ENCODE measurements at places on chromosomes 4 and X. TPM values are rescaled to one million over a fixed set of nuclear protein-coding genes. Genes with fewer than 3 reads are reported as not detected.

TCP11X2 gene
- total RNA-seq: 0.40 TPM

F8A3 gene
- 0.88 TPM for total RNA-seq

SERPINA7 gene
- not detected for total RNA-seq

GRCh38 chrX:108224727-108225621, 133.4 kb downstream of the ATG4A start:
- peak; percentile 43 for DNase-seq

DNA sequence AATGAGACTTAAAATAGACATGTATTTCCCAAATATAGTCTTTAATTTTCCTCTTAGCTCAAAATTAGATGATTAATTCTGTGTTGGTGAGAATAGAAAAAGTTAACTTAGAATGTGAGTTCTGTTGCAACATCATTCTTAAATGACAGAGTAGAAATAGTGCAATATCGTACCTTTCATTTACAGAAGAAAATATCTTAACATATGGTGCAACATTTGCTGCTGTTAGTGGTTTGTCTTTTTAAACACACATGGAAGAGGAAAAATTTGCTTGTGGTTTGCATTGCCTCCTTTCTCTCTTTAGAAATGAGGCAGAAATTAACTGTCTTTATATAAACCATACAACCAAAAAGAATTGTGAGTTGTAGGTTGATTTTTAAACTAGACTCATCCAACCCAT, 39.3 kb upstream of the FHDC1 start:
- no peak for DNase-seq

DNA sequence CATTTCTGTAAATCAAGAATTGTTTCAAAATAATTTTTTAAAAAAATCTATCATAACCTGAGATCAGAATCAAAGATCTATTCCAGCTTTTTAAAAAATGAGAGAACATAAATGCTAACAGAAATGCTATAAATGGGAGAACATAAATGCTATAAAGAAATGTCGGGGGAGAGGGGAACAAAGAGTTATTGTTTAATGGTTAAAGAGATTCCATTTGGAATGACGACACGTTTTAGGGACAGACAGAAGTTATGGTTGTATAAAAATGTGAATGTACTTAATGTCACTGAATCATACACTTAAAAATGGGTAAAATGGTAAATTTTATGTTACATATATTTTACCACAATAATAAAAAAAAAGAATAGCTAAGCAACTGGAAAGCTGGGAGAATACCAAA, 127.1 kb downstream of the ATRX start:
- no peak for DNase-seq

- DNase-seq: no peak
Observed at GRCh38 chrX:44036336-44036735, 63.1 kb upstream of the NDP start.

DNA sequence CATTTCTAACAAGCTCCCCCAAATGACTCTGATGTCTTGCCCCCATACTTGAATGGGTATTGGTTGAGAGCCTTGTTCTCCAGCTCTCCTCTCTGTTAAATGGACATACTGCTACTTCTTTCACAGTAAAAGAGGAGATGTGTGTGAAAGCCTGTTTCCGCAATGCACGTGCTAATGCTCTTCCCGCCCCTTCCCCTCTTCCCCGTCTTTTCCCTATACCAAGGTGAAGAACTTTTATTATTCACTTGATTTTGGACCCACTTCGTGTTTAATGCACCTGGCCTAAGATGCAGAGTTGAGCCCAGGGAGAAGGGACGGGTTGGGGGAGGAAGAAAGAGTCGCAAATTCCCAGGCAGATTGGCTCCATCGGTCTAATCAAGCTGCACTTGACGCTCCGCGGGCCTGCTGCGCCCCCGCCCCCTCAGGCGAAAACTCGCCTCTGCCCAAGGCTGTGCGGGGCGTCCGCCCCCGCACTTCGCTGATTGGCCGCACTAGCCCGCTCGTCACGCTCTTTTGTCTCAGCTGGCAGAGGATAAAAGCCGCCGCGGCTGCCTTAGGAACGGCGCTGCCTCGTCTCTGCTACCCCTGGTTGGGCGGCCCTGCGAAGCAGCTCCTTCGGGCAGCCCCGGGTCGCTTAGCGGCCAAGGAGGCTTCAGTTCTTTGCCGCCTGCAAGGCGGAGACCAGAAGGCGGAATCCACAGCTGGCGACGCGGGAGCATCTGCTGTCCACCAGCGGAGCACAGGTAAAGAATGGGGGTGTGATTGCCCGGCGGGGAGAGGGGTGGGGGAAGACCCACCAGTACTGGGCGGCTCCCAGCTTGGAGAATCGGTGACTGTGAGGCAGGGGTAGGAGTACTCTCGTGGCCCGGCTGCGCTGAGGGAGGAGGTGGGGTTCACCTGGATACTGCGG, at the start of gene ZCCHC12:
Gene ZCCHC12 (plus strand): TSS at position 562 of the 910 bp plus-strand sequence. CDS start 1,421 bp downstream, outside the sequence.
- DNase-seq: peak; percentile 92

DNA sequence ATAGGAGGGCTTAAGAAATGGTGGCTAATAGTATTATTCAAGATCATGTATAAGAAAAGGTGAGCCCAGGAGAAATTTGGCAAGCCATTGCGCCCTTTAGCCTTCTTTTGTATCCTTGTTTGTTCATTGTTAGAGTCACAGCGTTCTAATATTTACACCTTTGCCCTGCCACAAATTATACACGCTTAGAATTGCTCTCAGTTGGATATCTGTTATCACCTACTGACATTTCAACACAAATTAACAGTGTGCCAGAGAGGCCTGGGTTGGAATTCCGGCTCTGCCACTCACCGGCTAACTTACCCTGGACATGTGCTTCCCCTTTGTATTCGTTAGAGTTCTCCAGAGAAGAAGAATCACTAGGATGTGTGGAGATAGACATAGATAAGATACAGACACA, 148.7 kb upstream of the KIT start:
- DNase-seq: no peak

GRCh38 chr4:180610324-180610723, 1632.9 kb upstream of the TENM3 start:
- no peak for DNase-seq

DNA sequence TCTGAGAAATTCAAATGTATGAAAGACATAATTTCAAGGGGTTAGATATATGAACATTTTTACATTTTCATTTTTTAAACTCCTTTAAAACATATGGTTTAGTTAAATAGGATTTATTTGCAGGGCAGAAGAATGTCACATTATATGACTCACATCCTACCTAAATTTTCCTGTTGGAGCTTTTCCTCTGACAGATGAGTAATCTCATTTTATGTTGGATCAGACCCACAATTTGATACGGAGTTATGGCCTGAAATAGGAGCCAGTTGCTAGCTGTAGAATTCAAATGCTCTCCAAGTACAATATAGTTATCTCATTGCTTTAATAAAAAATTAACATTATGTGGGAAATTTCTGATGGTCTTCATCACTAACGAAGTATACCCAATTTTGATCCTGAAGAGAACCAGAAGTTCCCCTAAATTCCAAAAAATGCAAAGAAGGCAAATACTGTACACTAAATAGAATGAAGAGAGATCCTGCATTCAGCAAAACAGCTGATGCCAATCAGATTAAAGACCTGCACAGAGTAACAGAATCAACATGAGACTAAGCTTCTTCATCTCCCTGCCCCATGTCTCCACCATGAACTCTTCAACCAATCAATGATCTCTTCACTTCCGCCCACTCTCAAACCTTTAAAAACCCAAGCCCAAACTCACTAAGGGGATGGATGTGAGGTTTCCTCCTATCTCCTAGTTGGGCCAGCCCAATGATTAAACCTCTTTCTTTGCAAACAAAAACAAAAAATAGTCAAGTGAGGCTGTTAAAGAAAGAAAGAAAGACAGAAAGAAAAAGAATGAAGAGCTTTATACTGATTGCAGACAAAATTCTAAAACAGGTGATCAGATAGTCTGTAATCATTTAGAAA, 10.9 kb upstream of the EXOSC9 start:
- no peak for DNase-seq

- DNase-seq: no peak
Observed at GRCh38 chr4:99816545-99817308, at the start of gene DAPP1. TSS of gene DAPP1 (plus strand) at chr4:99816827. CDS start at chr4:99816914, 87 bp downstream.

DNA sequence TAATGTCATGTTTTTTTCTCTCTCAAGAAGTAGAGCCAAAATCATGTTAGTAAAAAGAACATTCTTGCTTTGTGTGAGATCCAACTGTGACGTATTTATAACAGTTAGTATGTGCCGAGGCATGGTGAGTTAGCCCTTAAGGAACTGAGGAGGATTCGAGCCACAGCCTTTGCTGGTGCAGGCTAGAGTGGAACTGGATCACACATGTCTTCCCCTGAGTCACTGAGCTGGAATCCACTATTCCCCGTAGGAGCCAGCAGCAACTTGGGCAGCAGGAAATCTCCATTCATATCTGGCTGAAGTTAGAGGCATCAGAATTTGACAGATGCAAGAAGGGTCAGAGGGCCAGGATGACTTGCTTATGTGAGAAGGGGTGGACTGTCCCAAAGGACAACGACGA, 144.6 kb upstream of the KIT start:
- DNase-seq: no peak

DNA sequence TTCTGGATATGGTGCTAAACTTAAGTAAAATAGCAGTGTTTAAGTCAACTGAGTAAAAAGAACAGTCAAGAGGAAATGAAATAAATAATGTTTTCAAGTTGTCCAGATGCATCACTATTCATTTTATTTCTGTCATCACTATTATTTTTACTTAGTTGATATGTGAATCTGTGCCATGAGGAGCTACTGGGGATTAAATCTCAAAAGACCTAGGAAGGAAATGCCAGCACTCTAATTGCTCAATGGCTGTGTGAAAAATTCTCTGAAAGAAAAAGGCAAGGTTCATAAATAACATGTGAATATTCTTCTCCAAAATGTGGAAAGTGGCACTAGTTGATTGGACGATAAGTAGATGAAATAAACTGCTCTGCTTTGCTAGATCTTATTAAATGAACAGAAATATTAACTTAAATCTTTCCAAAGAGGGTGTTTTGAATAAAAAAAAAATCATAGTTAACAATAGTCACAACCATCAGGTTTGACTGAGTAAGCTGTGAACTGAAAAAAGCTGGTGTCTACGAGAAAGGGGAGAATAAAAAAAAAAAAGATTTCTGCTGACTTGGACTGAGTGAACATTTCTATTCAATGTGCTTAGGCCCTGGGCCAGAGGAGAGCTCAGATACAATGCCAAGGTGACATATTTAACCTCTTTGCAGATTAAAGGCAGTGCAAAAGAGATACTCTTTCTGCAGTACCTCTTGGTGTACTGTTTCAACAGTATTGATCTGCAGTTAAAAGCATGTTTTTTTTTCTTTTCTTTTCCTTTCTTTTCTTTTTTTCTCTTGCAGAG, 1.6 kb downstream of the SPARCL1 start:
- DNase-seq: peak; percentile 68

- DNase-seq: no peak
Observed at GRCh38 chr4:94722748-94723147, 35.0 kb upstream of the BMPR1B start.

DNA sequence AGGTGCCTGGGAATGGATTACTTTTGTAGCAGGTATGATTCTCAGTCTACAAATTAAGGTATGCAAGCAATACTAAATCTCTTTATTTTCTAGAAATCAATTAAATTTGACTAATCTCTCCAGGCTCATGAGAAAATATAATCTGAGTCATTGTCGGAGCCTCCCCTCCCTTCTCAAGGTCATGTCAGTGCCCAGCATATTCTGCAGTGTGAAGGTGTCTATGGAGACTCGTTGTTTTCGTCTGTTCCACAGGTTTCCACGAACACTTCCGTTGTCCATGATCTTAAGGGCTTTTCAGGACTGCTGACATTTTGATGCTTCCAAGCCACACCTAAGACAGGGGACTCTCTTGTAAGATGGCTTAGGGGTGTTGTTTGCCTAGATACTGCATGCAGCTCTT, 56.6 kb upstream of the SCOC start:
- DNase-seq: no peak

DNA sequence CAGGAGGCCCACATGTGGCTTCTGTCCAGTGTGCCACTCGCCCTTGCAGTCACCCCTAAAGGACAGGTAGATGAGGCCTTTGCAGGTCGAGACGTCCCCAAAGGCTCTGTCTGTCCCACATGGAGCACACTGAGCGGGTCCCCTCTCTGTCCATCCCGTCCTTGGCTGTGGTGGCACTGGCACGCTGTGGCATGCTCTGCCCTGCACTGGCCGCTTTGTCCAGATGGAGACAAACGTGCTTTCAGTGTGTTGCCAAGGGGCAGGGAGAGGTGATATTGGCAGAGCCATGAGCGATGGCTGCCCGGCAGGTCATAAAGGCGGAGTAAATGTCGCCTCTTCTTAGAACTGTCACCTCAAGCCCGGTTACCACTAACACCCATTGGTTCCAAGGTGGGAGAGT, 86.9 kb upstream of the CLDN34 start:
- DNase-seq: no peak

- no peak for DNase-seq
Observed at GRCh38 chr4:1027915-1028238, 16.5 kb downstream of the FGFRL1 start.

DNA sequence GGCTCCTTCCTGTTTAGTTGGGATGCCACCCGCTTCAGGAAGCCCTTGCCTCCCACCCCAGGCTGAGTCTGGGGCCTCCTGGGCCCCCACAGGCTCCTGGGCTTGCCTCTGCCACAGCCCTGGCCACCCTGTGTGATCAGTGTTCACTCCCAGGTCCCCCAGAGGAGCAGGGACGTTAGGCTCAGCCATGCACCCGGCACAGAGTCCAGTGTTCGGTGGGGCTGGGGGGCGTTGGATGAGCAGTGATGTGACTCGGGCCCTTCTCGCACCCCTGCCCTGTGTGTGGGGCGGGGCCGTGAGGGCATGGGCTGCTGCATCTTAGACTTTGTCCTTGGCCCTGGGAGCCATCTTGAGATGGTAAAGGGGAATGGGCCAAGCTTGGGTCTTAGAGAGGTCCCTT, 29.9 kb upstream of the HTRA3 start:
- DNase-seq: no peak

Data from spinal cord (tissue), 10 donors.